NCI-H2081 treated with DMSO at 0.1 percent for 48 hours (cell line): ENCODE measurements at places on chromosomes 6 and 20.

GRCh38 chr20:513429-513828 is 30.2 kb downstream of the CSNK2A1 start:
- DNase-seq: no peak

GRCh38 chr6:14121936-14122344 is 4.4 kb downstream of the CD83 start:
- no peak for DNase-seq

DNA sequence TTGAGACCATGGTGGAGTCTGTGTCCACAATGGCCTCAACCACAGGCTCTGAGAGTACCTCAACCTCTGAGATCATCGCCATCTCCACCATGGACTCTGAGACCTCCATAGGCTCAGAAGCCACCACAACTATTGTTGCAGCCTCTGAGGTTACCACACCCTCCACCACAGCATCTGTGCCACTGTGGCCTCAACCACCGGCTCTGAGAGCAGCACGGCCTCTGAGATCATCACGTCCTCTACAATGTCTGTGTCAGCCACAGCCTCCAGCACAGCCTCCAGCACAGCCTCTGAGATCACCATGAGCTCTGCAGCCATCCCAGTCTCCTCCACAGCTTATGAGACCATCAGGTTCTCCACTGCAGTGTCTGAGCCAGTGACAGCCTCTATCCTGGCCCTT is 19.4 kb upstream of the MUC21 start:
- no peak for DNase-seq

GRCh38 chr20:59598625-59599310 is 5.6 kb upstream of the PHACTR3 start:
- DNase-seq: no peak

DNA sequence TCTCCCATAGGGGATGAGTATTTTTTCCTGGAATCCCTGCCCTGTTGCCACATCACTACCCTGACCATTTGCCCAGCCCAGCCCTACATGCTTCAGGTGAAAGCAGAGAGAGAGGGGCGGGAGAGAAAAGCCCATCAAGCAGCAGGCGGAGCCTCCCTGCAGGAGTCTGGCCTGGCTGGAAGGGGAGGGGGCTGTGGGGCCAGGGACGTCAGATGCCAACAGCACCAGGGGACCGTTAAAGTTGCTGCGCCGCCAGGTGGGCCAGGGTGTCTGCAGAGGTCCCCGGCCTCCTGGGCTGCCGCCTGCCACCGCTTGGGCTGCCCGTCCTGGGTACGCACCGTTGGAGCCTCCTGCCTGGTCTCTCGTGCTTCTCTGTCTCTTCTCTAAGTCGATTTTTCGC is 757 bp upstream of the R3HDML start:
- no peak for DNase-seq

- no peak for DNase-seq
These were observed 339.6 kb downstream of the ARHGAP18 start for GRCh38 chr6:129370268-129370916.

GRCh38 chr20:34377072-34377847 is 14.2 kb downstream of the ITCH start:
- DNase-seq: no peak

DNA sequence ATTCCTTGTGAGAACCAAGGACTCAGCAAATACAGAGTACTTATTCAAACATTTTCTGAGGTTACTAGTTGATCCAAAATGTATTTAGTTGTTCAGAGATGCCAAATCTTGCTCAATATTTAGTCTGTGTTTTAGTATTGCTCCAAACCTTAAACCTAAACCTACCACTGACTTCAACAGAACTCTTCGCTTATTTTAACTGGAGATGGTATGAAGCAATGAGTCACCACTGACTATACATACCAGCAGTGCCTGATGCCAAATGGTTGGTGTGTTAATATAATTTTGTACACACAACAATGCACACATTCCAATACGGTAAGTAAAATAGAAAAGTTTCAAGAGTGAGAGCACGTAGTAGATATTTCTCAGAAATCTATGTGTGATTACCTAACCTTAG is 1.9 kb upstream of the SPTLC3 start:
- DNase-seq: no peak

DNA sequence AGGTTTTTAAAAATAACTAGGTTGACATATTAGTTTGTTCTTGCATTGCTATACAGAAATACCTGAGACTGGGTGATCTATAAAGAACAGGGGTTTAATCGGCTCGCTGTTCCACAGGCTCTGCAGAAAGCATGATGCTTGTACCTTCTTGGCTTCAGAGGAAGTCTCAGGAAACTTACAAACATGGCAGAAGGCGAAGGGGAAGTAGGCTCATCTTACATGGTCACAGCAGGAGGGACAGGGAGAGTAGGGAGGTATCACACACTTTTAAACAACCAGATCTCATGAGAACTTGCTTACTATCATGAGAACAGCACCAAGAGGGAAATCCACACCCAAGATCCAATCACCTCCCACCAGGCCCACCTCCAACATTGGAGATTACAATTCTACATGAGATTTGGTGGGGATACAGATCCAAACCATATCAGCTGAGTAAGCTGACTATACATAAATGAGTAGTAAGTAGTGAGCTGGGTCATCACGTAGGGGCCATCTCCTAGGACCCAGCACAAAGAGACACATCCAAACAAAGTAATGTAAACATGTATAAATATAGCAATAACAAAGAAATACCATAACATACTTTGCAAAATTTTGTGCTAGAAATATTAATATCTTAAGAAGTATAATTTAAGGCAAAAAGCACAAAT is 31.4 kb upstream of the SIRPG start:
- no peak for DNase-seq

GRCh38 chr20:5131502-5131901 is 4.7 kb downstream of the CDS2 start:
- DNase-seq: no peak

- DNase-seq: no peak
These were observed 170.1 kb upstream of the AKAP12 start for GRCh38 chr6:151069641-151070040.

GRCh38 chr6:69012211-69012610 is 377.1 kb downstream of the ADGRB3 start:
- DNase-seq: no peak

DNA sequence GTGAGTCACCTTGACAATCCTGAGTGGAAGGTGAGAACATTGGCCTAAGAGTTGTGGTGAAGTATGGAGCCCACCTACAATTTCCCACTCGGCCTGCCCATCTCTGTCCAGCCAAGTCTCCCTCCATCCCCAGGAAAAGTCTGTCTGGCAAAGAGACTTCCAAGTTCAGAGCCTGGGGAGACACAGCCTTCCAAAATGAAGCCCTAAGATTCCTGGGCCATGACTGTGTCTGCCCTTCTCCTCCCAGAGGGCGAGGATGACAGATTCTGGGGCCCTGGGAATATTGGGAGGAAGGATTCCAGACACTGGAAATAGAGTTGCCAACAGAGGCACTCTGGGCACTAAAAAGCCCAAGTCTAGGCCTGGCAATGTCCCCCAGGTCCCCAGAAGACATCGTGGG is 176.8 kb downstream of the NFATC2 start:
- no peak for DNase-seq

GRCh38 chr20:32706486-32706885 is 32.7 kb upstream of the C20orf203 start:
- no peak for DNase-seq

- no peak for DNase-seq
These were observed 48.9 kb upstream of the TFAP2A start for GRCh38 chr6:10463491-10464481.

GRCh38 chr20:58706975-58707681 is 14.5 kb downstream of the NPEPL1 start:
- no peak for DNase-seq

GRCh38 chr6:107489636-107490565 is at the start of gene SOBP:
Gene SOBP (plus strand): TSS chr6:107490117. CDS start chr6:107490617, 500 bp downstream.
- DNase-seq: no peak

DNA sequence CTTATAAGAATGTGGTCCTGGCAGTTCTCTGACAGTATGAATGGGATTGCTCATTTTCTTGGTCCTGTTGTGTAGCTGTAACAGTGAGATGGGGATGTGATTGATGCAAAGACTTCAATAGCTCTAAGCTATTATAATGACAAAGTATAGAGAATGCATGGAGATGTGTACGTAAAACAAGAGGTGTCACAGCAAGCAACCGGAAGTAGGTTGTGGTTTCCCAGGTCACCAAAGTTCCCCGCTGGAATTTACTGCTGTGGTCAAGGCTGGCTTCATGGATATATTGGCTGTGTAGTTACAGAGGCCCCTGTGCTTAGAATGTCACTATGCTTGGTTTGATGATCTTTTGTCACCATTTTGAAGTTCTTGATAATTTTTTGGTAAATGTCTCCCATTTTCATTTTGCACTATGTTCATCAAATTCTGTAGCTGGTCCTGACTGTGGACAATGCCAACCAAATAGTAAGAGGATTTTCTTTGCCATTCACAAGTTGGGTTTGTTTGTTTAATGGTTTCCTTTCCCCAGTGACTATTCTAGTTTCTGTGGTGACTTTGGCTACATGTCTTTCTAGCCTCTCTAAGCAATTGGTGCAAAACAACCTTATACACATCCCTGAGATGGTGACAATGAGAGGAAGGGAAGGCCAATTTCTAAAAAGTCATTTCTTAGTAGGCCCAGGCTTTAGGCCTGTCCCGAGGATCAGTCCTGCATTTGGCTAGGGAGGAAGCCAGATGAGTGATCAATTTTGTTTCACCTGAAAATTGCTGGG is 10.5 kb downstream of the DNAH8 start:
- DNase-seq: no peak

DNA sequence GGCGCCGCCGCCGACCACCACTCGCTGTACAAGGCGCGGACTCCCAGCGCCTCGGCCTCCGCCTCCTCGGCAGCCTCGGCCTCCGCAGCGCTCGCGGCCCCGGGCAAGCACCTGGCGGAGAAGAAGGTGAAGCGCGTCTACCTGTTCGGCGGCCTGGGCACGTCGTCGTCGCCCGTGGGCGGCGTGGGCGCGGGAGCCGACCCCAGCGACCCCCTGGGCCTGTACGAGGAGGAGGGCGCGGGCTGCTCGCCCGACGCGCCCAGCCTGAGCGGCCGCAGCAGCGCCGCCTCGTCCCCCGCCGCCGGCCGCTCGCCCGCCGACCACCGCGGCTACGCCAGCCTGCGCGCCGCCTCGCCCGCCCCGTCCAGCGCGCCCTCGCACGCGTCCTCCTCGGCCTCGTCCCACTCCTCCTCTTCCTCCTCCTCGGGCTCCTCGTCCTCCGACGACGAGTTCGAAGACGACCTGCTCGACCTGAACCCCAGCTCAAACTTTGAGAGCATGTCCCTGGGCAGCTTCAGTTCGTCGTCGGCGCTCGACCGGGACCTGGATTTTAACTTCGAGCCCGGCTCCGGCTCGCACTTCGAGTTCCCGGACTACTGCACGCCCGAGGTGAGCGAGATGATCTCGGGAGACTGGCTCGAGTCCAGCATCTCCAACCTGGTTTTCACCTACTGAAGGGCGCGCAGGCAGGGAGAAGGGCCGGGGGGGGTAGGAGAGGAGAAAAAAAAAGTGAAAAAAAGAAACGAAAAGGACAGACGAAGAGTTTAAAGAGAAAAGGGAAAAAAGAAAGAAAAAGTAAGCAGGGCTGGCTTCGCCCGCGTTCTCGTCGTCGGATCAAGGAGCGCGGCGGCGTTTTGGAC is 2.0 kb downstream of the SOX4 start:
- DNase-seq: no peak

DNA sequence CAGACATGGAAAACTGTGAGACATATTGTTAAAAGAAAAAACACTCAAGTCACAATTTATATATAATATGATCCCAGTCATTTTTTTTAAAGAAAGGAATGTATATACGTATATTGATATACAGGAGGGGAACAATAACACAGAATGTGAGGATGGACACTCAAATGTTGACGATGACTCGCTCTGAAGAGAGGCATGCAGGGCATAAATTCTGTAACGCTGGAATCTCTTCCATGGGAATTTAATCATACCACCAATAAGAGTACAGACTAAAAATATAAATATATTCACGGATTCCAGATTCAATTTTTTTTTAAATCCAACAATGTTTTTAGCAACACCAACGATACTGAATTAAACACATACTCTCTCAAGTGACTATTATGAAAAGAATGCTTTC is 106.9 kb upstream of the CCDC28A start:
- DNase-seq: no peak

- no peak for DNase-seq
These were observed 135.7 kb downstream of the BTBD3 start for GRCh38 chr20:12053353-12053752.

DNA sequence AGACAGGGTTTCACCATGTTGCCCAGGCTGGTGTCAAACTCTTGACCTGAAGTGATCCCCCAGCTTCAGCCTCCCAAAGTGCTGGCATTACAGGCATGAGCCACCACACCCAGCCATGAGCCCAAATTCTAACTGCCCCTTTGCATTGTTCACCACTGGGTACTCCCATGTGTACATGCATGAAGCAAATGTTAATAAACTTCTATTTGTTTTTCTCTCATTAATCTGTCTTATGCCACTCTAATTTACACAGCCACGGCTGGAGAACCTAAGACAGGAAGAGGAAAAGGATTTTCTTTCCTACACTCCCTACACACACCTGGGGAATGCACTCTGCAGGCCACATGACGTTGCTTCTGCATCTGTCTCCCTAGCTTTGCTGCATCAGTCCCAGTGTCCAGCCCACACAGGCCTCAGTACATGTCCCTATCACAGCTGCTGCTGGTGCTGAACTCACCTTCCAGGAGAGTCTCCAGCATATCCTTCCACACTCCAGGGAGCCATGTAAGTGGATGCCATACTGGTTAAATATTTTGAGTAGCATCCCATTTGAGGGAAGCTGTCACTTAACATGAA is 13.3 kb downstream of the OR2H2 start:
- DNase-seq: no peak

DNA sequence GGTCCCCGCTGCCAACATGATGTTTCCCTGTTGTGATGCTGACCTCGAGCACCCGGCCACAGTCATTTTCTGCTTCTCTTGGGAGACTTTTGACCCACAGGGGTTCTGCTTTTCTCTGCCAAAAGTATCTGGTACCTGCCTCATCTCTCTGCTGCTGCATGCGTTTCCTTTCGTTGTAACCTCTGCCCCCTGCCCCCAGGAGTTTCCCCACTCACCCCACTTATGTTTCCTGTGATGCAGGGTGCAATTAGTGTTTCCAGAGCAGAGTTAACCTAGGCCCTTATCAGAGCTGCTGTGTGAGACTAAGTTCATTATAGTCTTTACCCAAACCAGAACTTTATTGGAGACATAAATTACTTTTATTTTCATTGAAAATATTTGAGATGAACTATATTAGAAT is 65.2 kb upstream of the EDN3 start:
- DNase-seq: no peak

DNA sequence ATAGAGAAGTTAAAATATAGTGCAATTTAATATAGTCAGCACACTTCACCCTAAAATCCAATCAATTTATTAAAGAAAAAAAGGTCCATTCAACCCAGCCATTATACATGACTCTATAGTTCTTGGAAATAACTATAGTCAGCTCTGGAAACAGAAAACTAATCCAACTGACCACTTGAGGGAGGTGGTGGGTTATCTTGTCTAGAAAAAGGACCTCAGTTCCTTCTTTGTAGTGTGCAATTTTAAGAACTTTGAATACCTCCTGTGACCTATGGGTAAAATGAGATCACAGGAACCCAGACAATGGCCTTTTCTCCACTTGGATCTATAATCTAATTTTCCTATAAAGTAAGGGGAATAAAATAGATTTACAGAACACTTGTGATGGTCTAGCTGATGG is 163.6 kb upstream of the CENPW start:
- no peak for DNase-seq
